Chondrocyte (in vitro differentiated cells): ENCODE measurements at places on chromosomes 16 and 17. TPM values are rescaled to one million over a fixed set of nuclear protein-coding genes. Genes with fewer than 3 reads are reported as not detected.

DNA sequence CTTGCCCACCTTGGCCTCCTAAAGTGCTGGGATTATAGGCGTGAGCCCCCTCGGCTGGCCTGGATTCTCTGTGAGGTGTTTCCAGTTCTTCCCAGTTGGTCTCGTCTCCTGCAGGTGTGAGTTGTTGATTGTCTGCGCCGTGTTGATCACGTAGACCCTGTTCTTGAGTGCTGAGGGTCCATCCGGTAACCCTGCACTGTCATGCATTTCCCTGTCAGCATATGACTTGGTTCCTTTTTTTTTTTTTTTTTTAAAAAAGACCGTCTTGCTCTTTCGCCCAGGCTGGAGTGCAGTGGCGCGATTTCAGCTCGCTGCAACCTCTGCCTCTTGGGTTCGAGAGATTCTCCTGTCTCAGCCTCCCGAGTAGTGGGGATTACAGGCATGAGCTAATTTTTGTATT is 17.3 kb downstream of the MGRN1 start:
- no peak for DNase-seq

DNA sequence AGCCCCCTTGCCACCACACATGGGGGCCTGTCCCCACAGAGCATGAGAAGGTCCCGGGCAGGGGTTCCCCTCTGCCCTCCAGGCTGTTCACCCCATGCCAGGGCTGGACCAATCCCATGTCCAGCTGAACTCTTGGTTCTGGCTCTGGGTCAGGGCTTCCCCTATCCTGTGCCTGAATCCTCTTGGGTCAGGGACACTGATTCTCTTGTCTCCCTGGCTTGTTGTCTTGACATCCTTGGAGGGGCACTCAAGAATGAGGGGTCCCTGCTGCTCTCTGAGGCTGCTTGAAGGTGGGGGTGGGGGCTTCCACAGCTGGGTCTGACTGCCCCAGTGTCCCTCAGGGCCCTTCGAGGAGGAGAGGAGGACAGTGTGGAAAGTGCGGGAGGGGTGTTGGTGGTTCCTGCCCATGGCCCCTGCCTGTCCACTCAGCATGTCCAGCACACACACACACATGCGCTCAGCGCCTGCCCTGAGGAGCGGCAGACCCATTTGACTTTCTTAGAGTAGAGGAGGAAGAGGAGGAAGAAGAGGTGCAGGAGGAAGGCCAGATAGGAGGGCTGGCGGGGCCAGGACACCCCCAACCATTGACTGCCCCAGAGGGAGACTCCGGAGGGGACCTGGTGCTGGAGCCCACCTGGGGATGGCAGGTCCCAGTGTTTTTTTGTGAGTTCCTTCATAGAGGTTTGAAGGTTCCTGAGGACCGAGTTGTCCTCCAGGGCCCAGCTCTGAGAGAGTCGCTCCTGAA is 47.0 kb downstream of the TNFRSF13B start:
- DNase-seq: peak; percentile 52

GLG1 gene
- 241 to 277 TPM (median 276 TPM) in 3 replicates for total RNA-seq

- DNase-seq: peak; percentile 71
These were observed 37.5 kb downstream of the ADCY7 start for GRCh38 chr16:50303605-50304466.

- DNase-seq: peak; percentile 62
These were observed 24.3 kb upstream of the CRISPLD2 start for GRCh38 chr16:84795329-84796053.

DNA sequence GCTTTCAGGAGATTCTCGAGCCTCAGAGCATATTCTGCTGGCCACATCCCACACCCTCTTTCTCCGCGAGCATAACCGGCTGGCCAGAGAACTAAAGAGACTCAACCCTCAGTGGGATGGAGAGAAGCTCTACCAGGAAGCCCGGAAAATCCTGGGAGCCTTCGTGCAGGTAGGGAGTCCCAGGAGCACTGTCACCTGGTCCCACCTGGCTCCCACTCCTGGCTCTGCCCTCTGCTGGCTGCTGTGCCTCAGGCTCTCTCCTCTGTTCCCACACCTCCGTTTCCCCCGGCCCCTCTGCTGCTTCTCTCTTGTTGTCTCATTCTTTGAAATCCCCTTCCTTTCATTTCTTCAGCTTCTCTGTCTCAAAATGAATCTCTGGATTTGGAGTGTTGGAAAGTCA is 16.4 kb downstream of the LPO start:
- peak; percentile 65 for DNase-seq

KRTAP2-2 gene
- not detected in 3 replicates for total RNA-seq
